ENCODE measurements at places on chromosomes 6 and 20.

DNA sequence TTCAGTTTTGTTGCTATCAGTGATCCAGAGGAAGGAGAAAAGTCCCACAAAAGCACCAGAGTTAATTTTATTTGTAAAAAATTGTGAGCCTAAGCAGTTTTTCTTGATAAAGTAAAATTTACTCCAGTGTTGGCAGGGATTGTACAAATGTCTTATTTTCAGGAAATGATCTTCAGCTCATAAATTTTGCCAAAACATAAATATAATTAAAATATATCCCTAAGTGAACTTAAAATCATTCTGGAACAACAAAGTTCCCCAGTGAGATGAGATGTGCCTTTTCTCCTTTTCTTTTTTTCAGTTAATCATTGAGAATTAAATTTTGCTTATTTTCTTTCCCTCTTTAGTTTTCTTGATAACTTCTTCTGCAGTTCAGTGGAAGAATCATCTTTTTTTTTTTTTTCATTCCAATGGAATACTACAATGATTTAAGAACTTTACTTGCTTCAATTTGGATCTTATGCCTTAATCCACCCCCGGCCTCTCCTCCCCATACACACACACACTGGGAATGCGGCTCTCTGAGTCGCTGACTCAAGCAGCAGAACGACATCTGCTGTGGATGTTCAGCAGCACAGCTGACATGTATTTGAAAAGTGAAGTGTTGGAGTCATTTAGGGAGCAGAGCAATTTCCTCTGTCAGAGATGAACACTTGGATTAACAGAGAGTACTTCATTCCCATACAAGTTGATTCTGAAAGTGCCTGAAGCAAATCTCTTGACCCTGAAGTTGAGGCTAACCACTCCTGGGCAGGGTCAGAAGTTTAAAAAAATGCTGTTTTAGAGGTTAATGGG is 27.7 kb upstream of the LAMA4 start:
- no peak overlapping the region for H3K4me3 ChIP-seq
- H3K4me1 ChIP-seq, result peaks cover 15% of the 10 kb centered on the region
- no peak for DNase-seq

- peaks cover 9% of the 10 kb centered on the region for H3K36me3 ChIP-seq
- no peak overlapping the region for H3K4me3 ChIP-seq
- no peaks in the 10 kb centered on the region for H3K27me3 ChIP-seq
- DNase-seq, result no peak
- peaks cover 14% of the 10 kb centered on the region for H3K4me1 ChIP-seq
Measured at GRCh38 chr6:30043744-30044143, 17.3 kb upstream of the POLR1H start.

- no peak overlapping the region for H3K27ac ChIP-seq
- H3K36me3 ChIP-seq, result no peaks in the 10 kb centered on the region
- no peaks in the 10 kb centered on the region for H3K27me3 ChIP-seq
- no peaks in the 10 kb centered on the region for H3K4me1 ChIP-seq
Measured at GRCh38 chr20:40397467-40397866, 291.6 kb downstream of the MAFB start.

DNA sequence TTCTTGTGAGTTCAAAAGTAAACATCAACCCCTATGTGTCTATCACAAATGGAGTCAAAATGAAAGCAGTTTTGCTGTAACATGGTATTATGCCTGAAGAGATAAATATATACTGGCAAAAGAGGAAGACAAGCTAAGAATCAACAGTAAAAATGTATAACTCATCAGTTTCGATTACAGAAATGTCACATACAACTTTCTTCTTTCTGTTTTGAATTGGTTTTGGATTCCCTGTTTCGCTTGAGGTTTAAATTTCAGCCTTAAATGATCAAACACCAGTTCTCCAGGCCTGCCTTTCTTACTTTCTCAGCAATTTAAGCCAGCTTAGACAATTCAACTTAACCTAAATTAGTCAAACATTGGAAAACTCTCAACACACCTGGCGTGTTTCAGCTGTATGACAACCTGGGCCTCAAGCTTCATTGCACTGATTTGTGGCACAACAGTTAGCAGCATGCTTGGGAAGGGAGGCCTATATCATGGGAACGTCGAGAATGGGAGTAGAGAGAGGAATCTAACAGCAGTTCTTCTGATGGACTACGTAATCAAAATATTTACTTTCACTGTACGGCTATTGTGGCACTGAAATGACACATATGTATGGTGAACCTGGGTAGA is 51.9 kb upstream of the MARCKS start:
- H3K4me3 ChIP-seq, result no peak overlapping the region
- no peak for DNase-seq

- H3K27ac ChIP-seq, result no peak overlapping the region
- no peaks in the 10 kb centered on the region for H3K27me3 ChIP-seq
- peaks cover 14% of the 10 kb centered on the region for H3K36me3 ChIP-seq
Measured at GRCh38 chr6:136587527-136587926, 37.3 kb upstream of the MAP7 start.

GRCh38 chr6:27059621-27060425 is 187.7 kb upstream of the PRSS16 start:
- H3K4me1 ChIP-seq, result no peaks in the 10 kb centered on the region
- H3K36me3 ChIP-seq, result peaks cover 5% of the 10 kb centered on the region
- DNase-seq, result no peak
- H3K27ac ChIP-seq, result no peak overlapping the region
- peaks cover 62% of the 10 kb centered on the region for H3K27me3 ChIP-seq

GRCh38 chr6:32883789-32884188 is 29.8 kb downstream of the PSMB9 start:
- H3K27me3 ChIP-seq, result peaks cover 7% of the 10 kb centered on the region
- H3K27ac ChIP-seq, result no peak overlapping the region
- H3K4me1 ChIP-seq, result no peaks in the 10 kb centered on the region
- no peak overlapping the region for H3K4me3 ChIP-seq
- peaks cover 8% of the 10 kb centered on the region for H3K36me3 ChIP-seq

All from T-helper 17 cell (primary cell).